Activated T-helper 2 cell treated with anti-CD3 and anti-CD28 coated beads, Interferon-gamma antibody, Interleukin-2, Interleukin-4, amounts not matched to agents 10 μg/mL and 5 μg/mL and 100 μg/mL, durations not matched to agents 14 hours and 24 hours and 36 hours (primary cell): ENCODE measurements at places on chromosomes 2 and 18. TPM values are rescaled to one million over a fixed set of nuclear protein-coding genes. Genes with fewer than 3 reads are reported as not detected.

The ABCG8 gene
- total RNA-seq: 0.23 TPM in 2 replicates

The SNORC gene
- 1.9 and 3.2 TPM in 2 replicates for total RNA-seq

The BIRC6 gene
- 111 and 123 TPM in 2 replicates for total RNA-seq

The ACTR3 gene
- total RNA-seq: 521 and 530 TPM in 2 replicates

The MROH2A gene
- total RNA-seq: not detected in 2 replicates

The PSMD14 gene
- total RNA-seq: 106 and 110 TPM in 2 replicates

The MITD1 gene
- 49.7 and 52.4 TPM in 2 replicates for total RNA-seq

The FBLN7 gene
- total RNA-seq: 16.7 and 17.0 TPM in 2 replicates

The ZBTB14 gene
- 19.2 and 20.2 TPM in 2 replicates for total RNA-seq

The FBXO11 gene
- total RNA-seq: 57.9 and 58.6 TPM in 2 replicates

The SP9 gene
- not detected in 2 replicates for total RNA-seq

The CTDP1 gene
- 42.0 and 43.3 TPM in 2 replicates for total RNA-seq

- peaks cover 31% of the 10 kb centered on the region for H3K36me3 ChIP-seq
- H3K27ac ChIP-seq: no peak overlapping the region
- no peak for DNase-seq
- no peaks in the 10 kb centered on the region for H3K27me3 ChIP-seq
- H3K4me1 ChIP-seq: no peaks in the 10 kb centered on the region
- no peak overlapping the region for H3K4me3 ChIP-seq
Measured at GRCh38 chr2:168114619-168115018, 132.8 kb downstream of the STK39 start.

DNA sequence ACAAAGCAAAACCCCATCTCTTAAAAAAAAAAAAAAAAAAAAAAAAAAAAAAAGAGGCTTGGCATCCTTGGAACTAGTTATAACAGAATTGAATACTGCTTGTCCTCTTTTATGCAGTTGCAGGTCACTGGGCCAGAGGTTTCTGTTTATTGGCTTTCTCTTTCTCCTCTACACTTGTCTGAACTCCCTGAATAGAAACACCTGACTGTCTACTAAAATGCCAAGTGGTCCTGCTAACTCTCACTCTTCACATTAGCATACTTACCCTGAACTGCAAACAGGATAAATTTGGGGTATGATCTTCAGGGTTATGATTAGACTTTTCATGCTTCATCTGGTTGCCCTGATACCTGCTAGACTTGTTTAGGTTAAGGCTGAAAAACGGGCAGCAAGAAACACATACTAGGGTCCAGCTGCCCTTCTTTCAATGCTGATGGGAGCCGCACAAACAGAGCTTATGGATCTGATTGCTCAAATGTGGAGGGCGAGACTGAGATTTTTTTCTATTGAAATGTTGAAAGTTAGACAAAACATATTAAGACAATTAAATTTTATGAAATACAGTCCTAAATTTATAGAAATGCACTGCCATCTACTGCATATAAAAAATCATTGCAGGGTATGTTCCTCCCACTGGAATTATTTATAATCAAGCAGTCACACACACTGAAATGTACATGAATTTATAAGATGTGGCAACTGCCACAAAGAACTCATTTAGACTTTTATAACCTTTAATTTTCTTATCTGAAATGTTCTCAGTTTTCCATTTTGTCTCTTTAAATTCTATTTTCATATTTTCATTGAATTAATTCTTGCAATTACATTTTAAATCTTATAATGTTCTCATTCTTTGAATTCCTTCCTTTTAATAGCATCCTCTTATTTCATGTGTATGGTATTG, 40.8 kb downstream of the GTF3C3 start:
- no peaks in the 10 kb centered on the region for H3K27me3 ChIP-seq
- no peak overlapping the region for H3K4me3 ChIP-seq
- H3K4me1 ChIP-seq: peaks cover 2% of the 10 kb centered on the region
- no peak overlapping the region for H3K27ac ChIP-seq
- DNase-seq: no peak
- H3K36me3 ChIP-seq: peaks cover 56% of the 10 kb centered on the region

- H3K4me3 ChIP-seq: no peak overlapping the region
- no peak for DNase-seq
- no peak overlapping the region for H3K27ac ChIP-seq
- H3K36me3 ChIP-seq: no peaks in the 10 kb centered on the region
- H3K27me3 ChIP-seq: no peaks in the 10 kb centered on the region
Measured at GRCh38 chr2:120842456-120843439, 107.1 kb downstream of the GLI2 start.

GRCh38 chr2:159219394-159219998, 67.0 kb downstream of the WDSUB1 start:
- H3K27me3 ChIP-seq: peaks cover 3% of the 10 kb centered on the region
- no peaks in the 10 kb centered on the region for H3K36me3 ChIP-seq
- no peaks in the 10 kb centered on the region for H3K4me1 ChIP-seq
- no peak overlapping the region for H3K27ac ChIP-seq

DNA sequence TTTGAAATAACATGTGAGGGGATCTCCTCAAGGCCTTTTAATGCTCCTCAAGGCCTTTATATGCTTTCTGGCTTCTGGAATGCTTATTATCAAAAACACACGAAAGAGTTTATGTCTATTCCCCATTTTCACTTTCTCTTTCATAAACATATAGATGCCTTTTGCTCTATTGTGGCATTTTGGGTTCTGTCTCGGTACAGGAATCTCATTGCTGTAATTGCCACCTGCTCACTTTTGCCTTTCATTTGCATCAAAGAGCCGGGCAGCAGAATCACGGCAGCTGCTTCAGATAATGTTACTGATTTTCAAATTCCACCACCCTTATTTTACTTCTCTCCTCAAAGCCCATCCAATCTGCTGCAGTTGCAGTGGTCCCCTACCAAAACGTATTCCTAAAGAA, 54.8 kb upstream of the LPIN2 start:
- no peak for DNase-seq
- H3K4me1 ChIP-seq: peaks cover 45% of the 10 kb centered on the region
- no peaks in the 10 kb centered on the region for H3K36me3 ChIP-seq
- peak overlapping the region; percentile 69 for H3K27ac ChIP-seq
- peak overlapping the region; percentile 38 for H3K4me3 ChIP-seq

DNA sequence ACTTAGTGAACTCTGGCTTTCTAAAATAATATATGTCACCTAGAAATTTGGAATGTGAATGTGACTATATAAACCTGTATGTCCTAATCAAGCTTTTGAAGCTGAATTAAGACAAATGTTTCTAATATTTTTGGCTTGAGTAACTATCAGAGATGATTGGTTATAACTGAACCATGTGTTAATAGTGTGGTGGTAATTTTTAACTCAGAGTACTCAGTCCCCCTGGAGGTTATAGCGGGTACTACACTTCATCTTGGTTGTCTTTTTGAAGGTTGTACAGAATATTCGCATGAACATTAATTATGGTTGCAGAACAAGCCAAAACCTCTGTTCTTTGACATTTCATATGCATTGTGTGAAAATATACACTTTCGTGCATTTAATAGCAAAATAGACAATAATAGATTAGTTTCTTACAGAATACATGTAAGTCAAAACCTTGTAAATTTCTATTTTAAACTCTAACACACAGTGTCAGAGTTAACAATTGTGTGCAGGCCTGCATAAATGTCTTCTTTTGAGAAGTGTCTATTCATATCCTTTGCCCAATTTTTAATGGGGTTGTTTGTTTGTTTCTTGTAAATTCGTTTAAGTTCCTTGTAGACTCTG, 86.0 kb downstream of the OSBPL6 start:
- peaks cover 6% of the 10 kb centered on the region for H3K4me1 ChIP-seq
- H3K27ac ChIP-seq: no peak overlapping the region
- H3K36me3 ChIP-seq: no peaks in the 10 kb centered on the region

DNA sequence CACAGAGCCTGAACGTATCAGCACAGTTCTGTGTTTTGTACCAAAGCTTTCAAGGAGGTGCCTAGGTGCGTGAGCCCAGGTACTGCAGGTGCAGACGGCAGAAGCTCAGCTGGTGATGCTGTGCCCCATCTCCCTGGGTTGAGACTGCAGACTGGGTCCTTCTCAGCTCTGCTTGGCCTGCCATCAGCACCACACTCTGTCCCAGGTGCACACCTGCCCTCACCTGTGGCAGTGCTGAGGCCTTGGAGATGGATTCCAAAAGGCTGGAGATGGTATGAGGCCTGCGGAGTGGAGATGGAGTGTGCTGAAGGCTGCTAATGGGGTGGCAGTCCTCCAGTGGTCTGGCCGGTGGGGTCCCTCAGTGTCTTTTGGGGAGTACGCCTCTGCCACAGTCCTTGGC, 9.3 kb downstream of the LDLRAD4 start:
- H3K36me3 ChIP-seq: no peaks in the 10 kb centered on the region
- no peaks in the 10 kb centered on the region for H3K4me1 ChIP-seq
- H3K27me3 ChIP-seq: no peaks in the 10 kb centered on the region
- no peak overlapping the region for H3K27ac ChIP-seq
- no peak overlapping the region for H3K4me3 ChIP-seq
- no peak for DNase-seq

DNA sequence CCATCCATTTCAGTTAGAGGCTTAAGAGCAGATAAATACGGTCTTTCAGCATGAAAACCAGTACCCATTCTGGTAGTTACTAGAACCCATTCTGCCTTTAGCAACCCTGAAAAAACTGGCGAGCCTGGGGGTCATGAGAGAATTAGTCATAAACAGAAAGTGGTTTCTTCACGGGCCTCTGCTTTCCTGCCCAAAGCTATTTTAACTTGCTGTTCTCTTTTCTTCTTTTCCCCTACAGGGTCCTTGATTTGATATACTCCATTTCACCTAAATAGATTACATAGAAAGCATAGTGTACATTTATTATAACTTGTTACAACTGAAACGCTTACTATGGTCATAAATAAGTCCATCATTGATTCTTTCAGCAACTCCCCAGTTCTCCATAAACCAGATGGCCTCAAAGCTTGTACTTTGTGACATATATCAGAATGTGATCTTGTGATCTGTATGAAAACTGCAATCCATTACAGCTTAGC, 48.3 kb downstream of the WDFY1 start:
- no peak for DNase-seq
- H3K36me3 ChIP-seq: peaks cover 82% of the 10 kb centered on the region
- peaks cover 27% of the 10 kb centered on the region for H3K4me1 ChIP-seq

DNA sequence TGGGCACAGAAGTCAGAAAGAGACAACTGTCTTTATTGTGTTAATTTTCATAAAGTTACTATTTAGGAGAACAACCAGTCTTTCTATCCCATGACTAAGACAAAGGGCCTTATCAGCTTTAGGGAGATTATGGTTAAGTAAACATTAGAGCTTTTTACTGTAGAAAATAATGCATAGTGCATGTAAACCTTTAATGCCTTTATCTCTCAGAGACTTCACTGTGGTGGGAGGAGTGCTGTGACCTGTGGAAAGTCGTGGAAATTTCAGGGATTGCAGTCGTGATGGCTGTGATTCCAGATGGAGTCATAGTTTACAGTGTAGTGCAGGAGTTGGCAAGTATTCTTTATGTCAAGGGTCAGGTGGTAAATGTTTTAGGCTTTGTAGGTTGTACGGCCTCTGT, 15.8 kb downstream of the ZNF236 start:
- no peaks in the 10 kb centered on the region for H3K27me3 ChIP-seq
- no peak overlapping the region for H3K27ac ChIP-seq
- H3K36me3 ChIP-seq: peaks cover 14% of the 10 kb centered on the region

DNA sequence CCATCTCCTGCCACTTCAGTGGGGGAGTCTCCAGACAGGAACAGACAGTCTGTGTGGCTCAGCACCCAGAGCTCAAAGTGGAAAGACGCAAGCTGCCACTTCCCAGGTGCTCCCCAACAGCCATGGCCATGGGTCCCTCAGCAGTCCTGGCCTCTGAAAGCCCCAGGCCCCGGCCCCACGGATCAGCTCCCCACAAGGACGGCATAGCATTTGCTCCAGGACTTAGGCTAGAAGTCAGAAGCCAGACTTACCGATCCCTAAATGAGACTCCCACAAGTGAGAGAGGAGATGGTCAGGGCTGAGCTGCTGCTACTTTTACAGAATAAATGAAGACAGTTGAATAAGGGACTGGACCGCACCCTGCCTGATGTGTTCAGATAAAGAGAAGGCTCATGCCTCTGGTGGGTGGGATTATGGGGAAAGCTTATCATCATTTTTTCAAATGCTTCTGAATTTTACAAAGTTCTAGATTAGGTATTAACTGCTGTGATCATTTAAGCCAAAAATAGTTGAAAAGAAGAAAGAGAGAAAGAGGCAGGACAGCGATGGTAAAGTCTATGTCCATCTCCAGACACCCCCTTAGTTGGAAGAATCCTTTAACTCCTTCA, 50.5 kb downstream of the ADD2 start:
- H3K27me3 ChIP-seq: no peaks in the 10 kb centered on the region
- DNase-seq: no peak
- no peak overlapping the region for H3K27ac ChIP-seq
- no peaks in the 10 kb centered on the region for H3K36me3 ChIP-seq

GRCh38 chr2:222907790-222908441, 47.1 kb downstream of the ACSL3 start:
- no peaks in the 10 kb centered on the region for H3K27me3 ChIP-seq
- no peak overlapping the region for H3K4me3 ChIP-seq
- no peak for DNase-seq
- peaks cover 45% of the 10 kb centered on the region for H3K36me3 ChIP-seq
- H3K4me1 ChIP-seq: peaks cover 26% of the 10 kb centered on the region

- DNase-seq: no peak
- H3K36me3 ChIP-seq: peaks cover 12% of the 10 kb centered on the region
- no peak overlapping the region for H3K4me3 ChIP-seq
- H3K27me3 ChIP-seq: peaks cover under 1% of the 10 kb centered on the region
- peaks cover 72% of the 10 kb centered on the region for H3K4me1 ChIP-seq
Measured at GRCh38 chr2:6876309-6876708, 1.3 kb upstream of the RSAD2 start.

GRCh38 chr2:18430996-18431748, 129.3 kb downstream of the RDH14 start:
- H3K4me3 ChIP-seq: no peak overlapping the region
- DNase-seq: no peak
- H3K27me3 ChIP-seq: peaks cover 6% of the 10 kb centered on the region
- H3K27ac ChIP-seq: no peak overlapping the region

GRCh38 chr2:176130147-176130956, 847 bp downstream of the HOXD8 start:
- H3K27ac ChIP-seq: no peak overlapping the region
- H3K27me3 ChIP-seq: peaks cover 81% of the 10 kb centered on the region
- H3K4me3 ChIP-seq: no peak overlapping the region
- no peak for DNase-seq

GRCh38 chr2:85324639-85325465, 2.9 kb downstream of the TGOLN2 start:
- H3K36me3 ChIP-seq: peaks cover 80% of the 10 kb centered on the region
- DNase-seq: no peak
- H3K4me3 ChIP-seq: peak overlapping the region; percentile 100
- no peaks in the 10 kb centered on the region for H3K27me3 ChIP-seq
- no peak overlapping the region for H3K27ac ChIP-seq

GRCh38 chr2:50374711-50375110, 657.2 kb downstream of the NRXN1 start:
- H3K4me3 ChIP-seq: no peak overlapping the region
- H3K36me3 ChIP-seq: no peaks in the 10 kb centered on the region
- H3K27ac ChIP-seq: no peak overlapping the region
- H3K27me3 ChIP-seq: no peaks in the 10 kb centered on the region
- H3K4me1 ChIP-seq: no peaks in the 10 kb centered on the region

DNA sequence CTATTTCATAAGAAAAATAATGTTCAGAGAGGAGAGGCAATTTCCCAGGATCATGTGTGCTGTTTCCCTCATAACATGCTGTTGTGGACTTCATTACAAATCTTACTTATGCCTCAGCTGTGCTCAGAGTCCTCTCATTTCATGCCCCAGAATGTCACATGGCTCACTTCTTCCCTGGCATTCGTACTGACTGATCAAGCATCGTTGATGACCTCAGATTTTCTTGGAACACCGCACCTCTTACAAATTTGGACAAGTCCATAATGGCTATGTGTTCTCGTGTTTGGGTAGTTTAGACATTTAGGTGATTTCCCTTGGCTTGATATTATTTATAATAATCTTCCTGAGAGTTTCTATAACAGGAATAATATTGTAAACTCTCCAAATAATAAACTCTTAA, 32.9 kb downstream of the SERPINB7 start:
- peaks cover 3% of the 10 kb centered on the region for H3K27me3 ChIP-seq
- H3K4me1 ChIP-seq: no peaks in the 10 kb centered on the region
- no peak overlapping the region for H3K27ac ChIP-seq
- no peaks in the 10 kb centered on the region for H3K36me3 ChIP-seq
